ENCODE measurements at places on chromosomes 6 and 20.

DNA sequence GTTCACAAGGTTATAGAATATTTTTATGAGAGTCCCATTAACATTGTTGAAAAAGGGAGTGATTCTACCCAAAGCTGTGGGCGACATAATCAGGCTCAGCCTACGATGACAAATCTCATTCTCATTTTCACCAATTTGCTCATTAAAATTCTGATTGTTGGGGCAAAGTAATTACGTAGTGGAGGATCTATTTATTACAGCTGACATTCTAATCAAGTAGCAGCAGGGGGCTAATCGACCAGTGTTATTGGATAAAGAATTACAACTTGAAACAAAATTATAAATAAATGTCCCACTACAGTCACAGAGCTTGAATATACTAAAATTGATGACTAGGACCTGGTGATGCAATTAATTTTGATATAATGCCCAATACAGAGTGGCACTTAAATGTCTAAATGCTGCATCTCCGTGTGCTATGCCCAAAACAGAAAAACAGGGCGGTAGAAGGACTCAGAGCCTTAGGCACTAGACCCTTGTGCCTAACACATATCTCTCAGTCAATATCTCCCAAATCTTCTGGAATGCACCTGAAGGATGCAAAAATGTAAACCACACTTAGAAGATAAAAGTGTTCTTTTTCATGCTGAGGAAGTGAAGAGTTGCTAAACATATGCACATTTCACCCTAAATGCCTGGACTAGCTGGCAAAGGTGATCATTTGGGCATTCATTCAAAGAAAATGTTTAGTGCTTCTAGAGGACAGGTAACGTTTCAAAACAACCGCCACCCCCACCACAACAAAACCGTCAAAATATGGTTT is 88.3 kb downstream of the CD24 start:
- DNase-seq: no peak

DNA sequence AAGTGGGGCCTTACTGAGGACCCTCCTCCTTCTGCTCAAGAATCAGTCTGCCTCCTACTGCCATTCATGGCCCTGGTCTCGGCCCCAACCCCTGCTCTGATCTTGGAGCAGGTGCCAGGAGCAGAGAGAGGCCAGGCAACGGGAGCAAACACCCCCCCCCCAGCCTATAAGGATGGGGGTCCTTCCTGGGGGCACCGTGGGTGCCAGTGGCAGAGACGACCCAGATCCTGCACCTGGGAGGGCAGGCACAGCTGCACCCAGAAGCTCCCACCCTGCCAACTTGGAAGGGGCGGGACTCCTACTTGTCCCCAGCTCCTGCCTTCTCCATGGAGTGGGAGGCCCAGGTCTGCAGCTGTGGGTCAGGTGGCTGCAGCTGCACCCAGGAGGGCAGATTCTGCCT is 183.2 kb downstream of the EYA4 start:
- no peak for DNase-seq

GRCh38 chr6:43724914-43725642 is 37.5 kb upstream of the MRPS18A start:
- peak; percentile 96 for DNase-seq

DNA sequence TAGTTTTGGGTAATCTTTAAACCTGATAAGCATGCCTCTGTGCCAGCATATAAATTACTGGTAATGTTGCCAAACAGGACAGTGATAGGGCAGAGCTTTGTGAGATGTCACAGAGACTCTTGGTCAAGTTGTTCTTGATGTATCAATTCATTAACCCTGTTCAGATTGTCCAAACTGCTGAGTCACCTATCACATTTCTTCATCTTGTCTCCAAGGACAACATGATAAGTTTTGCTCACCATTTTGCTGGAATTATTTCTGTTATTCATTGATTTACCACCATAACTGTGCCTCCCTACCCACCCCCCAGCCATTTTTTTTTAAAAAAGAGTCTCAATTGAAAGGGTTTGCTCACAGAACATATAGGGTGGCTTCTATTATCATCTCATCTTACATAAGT is 19.5 kb upstream of the GMNN start:
- DNase-seq: no peak

DNA sequence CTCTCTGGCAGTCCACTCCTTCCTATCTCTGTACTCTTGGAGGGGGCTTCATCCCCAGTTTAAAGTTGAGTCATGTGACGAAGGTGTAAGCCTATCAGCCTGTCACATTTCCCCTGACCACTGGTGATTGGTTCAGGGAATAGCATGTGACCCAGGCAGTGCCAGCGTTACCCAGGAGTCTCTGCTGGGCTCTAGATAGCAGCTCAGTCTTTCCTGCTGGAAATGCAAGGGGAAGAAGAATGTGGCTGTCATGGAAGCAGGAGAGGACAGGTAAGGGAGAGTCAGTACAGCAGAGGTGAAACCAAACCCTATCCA is 35.6 kb upstream of the NFATC2 start:
- no peak for DNase-seq

- no peak for DNase-seq
These were observed 448.0 kb downstream of the TENT5A start for GRCh38 chr6:81304466-81304865.

GRCh38 chr6:169230946-169231789 is 22.5 kb downstream of the THBS2 start:
- no peak for DNase-seq

GRCh38 chr6:83615025-83615999 is 93.6 kb downstream of the SNAP91 start:
- DNase-seq: no peak

Data from HS-27A (cell line).